ENCODE measurements at places on chromosomes 4 and X.

- no peak for DNase-seq
These were observed 853.8 kb upstream of the INTU start for GRCh38 chr4:126779001-126779400.

- DNase-seq = no peak
These were observed 287.6 kb upstream of the TAPT1 start for GRCh38 chr4:16513876-16514275.

DNA sequence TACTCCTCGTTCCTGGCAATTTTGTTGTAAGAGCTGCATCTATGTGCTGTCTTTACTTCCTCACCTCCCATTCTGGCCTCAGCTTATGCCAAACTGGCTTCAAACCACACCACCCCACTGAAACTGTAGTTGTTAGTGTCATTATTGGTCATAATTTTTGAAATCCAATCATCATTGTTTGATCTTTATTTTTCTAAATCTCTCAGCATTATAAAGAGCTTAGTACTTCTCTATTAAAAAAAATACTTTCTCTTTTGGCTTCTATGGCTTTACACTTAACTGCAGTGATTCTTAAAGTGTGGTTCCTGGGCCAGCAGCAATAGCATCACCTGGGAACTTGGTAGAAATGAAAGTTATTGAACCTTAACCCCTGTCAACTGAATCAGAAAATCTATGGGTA, 83.5 kb upstream of the GRPR start:
- DNase-seq = no peak

DNA sequence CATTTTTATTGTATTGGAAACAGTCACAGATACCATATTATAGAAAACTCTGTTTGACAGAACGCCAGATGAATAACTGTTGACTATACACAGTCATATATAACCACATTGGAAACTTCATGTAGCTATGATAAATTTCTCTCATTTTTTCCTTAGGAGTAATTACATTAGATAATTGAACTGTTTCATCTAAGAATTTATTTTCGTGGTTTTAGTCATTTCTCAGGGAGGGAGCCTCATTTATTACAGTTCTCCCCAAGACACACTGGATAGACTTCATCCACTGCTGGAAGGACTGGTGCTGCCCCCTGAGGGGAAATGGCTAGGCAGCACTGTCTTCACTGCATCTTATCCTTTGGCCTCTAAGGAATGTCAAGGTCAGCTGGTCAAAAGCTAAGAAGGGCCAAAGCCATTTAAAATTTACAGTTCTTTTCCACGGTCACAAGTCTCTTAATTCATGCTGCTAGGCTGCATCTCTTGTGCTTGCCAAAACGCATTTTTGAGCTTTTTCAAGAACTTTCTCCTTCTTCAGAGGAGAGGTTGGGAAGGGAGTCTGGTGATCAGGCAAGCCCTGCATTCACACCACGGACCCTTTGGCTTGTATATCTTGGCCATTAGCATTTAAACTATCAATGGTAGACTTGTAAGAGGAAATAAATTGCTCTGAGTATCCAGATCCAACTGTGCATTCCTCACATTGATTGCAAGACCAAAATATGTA, 145.1 kb downstream of the CBR4 start:
- DNase-seq = no peak

GRCh38 chr4:96073461-96073860, 233.6 kb downstream of the PDHA2 start:
- DNase-seq = no peak

DNA sequence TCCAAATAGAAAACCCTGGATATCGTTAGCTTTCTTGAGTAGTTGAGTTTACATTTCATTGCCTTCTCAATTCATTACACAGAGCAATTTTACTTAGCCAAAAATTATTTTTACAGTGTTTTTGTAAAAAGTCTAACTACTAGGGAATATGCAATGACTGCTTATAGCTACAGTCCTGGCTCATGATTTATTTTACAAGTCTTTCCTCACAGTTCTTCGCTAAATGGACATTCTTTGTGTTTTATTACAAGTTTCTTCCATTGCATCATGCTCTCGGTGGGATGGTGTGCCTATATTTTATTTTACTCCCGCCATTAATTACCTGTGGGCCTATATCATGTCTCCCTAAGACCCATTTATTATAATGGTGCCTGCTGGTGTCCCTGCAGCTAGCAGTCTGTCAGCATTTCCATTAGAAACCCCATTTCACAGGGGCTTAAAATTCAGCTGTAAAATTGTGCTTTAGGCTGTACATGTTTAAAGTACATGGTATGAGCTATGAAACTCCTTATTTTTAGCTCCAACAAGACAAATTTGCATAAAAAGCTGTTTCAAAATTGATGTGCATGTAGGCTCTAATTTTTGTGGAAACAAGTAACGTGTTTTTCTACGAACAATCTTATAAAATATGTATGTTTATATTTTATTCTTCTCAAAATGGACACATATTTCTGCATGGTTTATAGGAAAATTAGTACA, 227.4 kb downstream of the SLC7A11 start:
- DNase-seq = no peak

DNA sequence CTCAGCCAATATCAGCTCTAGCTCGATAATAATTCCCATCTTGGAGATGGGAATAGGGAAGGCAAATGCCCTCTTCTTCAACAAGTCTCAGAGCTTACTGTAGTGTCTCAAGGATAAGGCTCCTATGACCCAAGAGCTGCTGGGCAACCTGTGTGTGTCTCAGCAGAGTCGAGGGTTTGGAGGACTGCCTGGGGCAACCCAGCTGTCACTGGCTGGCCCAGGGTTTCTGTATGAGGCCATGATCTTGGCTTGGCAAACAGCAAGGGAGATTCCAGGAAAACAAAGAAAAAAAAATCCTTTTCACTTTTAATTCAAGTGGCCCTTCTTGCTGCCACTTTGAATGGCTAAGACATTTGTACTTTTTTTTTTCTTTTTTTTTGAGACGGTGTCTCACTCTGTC, 34.4 kb downstream of the TMSB4X start:
- no peak for DNase-seq

DNA sequence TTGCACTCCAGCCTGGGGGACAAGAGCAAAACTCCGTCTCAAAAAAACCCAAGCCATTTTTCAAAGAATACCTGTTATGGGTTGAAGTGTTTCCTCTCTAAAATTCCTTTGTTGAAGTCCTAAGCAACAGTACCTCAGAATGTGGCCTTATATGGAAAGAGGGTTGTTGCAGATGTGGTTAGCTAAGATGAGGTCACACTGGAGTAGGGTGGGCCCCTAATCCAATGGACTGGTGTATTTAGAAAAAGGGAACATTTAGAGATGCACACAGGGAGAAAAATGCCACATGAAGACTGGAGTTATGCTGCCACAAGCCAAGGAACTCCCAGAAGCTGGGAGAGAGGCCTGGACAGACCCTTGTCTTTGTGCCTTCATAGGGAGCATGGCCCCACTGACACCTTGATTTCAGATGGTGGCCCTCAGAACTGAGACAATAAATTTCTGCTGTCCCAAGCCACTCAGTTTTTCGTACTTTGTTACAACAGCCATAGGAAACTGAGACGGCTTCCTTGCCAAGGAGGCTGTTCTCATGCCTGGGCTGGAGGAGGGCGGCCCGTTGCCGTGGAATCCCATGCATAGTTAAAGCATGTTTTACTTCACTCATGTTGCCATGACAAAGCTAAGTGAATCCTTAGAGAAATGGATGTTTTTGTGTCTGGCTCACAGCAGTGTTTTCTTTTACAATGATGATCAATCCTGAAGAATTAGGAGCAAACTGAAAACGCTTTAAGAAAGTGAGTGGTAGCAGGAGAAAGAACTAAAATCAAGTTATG, 16.5 kb downstream of the TRAPPC2 start:
- DNase-seq = no peak

- no peak for DNase-seq
These were observed 500 bp downstream of the GAR1 start for GRCh38 chr4:109816082-109816442.

GRCh38 chr4:168933423-168933822, 76.6 kb downstream of the CBR4 start:
- no peak for DNase-seq

- no peak for DNase-seq
These were observed 24.8 kb downstream of the NHSL2 start for GRCh38 chrX:71935476-71935875.

GRCh38 chrX:25241461-25241860, 225.7 kb upstream of the ARX start:
- no peak for DNase-seq

GRCh38 chr4:159097144-159097543, 5.7 kb upstream of the RAPGEF2 start:
- no peak for DNase-seq

DNA sequence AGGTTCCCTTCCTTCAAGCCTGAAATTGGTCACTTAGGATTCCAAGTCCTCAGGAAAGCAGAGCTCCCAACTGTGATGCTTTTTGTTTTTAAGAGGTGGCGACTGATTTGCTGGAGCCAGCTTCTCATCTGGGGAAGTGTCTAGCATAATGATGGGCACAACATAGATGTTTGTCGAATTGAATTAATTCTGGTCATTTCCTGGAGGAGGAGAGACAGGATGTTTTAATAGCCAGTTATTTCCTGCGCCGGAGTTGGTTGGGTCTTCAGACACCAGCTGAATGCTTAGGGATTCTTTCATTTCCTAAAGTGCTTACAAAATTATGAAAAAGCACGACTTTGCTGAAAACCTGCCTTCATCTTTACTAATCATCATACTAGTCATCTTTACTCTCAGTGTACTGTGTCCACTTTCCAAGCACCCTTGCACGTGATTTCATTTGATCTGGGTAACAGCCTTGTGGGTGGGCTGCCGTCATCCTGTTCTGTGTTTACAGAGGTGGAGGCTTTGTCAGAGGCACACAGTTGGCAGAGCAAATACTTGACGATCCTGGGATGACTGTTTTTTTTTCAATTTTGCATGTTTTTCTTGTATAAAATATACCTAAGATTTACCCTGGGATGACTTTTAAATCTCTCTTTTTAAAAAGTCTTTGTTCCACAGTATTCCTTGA, 49.5 kb downstream of the RGS12 start:
- no peak for DNase-seq

DNA sequence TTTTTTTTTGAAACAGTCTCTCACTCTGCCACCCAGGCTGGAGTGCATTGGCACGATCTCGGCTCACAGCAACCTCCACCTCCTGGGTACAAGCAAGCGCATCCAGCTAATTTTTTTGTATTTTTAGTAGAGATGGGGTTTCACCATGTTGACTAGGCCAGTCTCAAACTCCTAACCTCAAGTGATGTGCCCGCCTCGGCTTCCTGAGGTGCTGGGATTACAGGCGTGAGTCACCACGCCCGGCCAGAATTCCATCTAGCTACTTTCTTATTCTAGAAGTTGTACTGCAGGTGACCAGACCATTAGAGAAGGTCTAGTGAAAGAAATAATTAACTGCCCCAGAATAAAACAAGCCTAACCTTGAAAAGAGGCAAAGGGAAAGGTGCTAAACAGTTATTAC, 2.3 kb downstream of the LRBA start:
- DNase-seq = no peak

DNA sequence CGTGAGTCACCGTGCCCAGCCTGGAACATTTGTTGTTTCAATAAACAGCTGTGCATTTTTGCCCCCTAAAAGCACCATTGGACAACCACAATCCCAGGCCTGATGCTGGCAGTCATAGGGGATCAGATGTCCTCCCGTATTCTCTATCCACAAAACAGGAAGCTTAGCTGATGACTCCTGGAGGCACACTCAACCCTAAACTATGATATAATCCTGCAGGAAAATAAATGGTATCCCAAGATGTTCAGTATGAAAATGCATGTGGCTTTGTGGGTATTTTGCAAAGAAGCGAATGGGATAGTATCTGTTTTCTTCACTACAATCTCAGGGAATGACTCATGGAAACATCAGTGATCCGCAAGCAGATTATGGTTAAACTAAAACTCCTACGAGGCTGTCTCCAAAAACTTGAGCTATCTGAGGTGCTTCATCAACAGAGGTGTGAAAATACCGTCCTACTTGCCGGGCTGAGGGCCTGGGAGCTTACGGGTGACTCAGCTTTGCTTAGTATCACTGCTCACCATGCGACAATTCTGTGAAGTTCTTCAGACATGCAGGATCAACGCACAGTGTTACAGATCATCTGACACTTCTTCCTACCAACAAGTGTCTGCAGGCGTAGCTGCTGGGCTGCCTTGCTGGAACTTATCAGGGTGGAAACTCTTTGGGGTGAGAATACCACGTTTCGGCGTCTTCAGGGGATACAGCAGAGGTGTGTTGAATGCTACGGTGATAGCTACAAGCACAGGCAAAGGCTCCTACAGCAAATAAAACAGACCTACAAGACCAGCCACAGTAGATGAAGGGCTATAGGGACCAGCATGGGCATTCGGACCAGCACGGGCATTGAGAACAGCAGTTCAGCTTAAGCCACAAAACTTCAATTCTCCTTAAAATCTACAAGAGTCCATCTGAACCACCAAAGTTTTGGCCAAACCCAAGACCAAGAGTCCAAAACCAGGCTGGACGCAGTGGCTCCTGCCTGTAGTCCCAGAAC, 148.5 kb downstream of the DHRSX start:
- no peak for DNase-seq

DNA sequence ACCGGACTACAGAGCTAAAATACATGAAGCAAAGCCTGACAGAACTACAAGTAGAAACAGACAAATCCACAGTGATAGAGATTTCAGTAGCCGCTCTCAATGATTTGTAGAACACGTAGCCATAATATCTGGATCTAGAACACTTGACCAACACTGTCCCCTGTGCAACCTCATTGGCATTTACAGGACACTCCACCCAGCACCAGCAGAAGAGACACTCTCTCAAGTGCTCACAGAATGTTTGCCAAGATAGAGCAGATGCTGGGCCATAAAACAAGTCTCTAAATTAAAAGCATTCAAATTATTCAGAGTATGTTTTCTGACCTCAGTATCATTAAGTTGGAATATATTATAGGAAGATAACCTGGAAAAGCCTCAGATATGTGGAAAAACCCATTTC, 21.7 kb downstream of the HTT start:
- DNase-seq = no peak

GRCh38 chrX:105869701-105870100, 47.4 kb downstream of the NRK start:
- no peak for DNase-seq

DNA sequence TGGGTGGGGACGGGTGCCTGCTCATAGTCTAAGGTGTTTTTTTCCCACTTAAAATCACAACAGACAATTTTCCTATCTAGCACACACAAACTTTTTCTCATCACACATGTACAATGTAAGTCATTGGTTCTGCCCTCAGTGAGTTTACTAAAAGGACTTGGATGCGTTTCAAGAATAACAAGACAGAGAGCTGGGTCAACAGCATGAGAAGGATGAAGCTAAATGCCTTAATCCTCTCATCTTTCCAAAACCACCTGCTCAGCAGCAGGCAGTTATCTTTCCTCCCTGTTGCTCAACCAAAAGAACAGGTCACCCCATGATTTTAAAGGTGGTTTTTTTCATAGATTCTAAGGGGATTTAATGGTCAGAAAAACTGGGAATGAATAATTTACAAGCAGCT, 40.1 kb downstream of the OFD1 start:
- no peak for DNase-seq

GRCh38 chrX:39063037-39063436, 261.8 kb downstream of the MID1IP1 start:
- no peak for DNase-seq
